ENCODE measurements at places on chromosomes 16 and 17.

GRCh38 chr16:24800586-24800985 is 45.2 kb upstream of the SLC5A11 start:
- no peak for DNase-seq

DNA sequence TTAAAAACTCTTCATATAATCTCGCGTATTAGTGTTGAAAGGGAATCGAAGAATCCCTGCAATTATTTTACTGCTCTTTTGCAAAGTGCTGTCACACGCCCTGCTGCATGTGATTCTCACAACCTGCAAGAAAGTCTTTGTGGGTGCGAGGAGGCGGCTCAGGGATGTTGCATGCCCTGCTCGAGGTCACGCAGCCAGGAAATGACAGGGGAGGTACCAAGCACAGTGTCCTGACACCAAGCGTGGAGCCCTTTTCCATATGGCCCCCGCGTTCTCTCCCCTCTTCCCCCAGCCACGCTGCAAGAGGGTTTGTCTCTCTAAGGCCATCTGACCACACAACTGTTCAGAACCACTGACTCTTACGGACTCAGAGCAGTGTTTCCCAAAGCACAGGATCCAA is 37.6 kb downstream of the OR3A1 start:
- no peak for DNase-seq

GRCh38 chr17:61955619-61956018 is 27.8 kb upstream of the INTS2 start:
- DNase-seq = no peak

DNA sequence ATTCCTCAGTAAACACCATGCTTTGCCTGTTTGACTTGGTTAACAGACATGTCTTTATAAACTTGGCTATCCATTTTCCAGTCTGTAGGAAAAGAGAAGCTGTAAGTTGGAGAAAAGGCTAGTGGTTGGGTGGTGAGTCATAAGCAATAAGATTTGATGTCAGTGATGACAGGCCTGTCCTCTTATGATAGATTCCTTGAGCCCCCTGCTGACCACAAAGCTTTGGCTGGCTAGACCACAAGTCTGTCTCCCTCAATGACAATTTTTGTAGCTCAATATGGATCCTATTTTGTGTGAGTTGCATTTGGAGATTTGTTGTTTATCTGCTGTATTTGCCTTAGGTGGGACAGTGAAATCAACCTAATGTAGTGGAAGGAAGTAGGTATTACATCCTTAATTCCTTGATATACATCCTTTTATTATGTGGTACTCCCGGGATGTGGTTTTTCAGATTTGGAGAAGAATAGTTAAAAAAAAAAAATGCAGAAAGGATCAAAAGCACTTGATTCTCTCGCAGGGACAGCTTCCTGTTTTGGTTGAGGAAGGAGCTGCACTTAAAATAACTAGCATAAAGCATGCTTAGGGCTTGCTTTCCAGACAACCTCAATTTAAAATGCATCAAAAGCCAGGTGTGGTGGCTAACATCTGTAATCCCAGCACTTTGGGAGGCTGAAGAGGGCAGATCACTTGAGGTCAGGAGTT is 67.4 kb downstream of the SIAH1 start:
- peak; percentile 88 for DNase-seq

DNA sequence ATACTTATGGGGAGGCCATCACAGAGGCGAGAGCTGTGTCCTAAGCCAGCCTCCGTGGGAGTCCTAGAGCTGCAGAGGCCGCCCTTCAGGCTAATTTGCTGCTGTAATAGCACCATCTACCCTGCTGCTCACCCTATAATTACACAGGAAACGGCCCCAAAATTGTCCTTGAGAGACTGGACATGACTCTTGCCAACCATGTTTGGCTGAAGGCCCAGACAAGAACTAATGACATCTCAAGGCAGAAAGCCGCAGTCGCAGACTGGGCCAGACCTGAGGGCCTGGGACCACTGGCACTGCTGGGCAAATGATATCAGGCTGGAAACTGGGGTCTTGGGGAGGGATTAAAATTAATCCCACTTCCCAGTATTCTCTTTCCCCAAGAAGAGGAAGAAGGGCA is 24.1 kb downstream of the PSMD7 start:
- no peak for DNase-seq

- DNase-seq = no peak
These were observed 26.8 kb downstream of the RNF157 start for GRCh38 chr17:76213491-76213890.

GRCh38 chr17:48869821-48870318 is 22.7 kb upstream of the ATP5MC1 start:
- no peak for DNase-seq

DNA sequence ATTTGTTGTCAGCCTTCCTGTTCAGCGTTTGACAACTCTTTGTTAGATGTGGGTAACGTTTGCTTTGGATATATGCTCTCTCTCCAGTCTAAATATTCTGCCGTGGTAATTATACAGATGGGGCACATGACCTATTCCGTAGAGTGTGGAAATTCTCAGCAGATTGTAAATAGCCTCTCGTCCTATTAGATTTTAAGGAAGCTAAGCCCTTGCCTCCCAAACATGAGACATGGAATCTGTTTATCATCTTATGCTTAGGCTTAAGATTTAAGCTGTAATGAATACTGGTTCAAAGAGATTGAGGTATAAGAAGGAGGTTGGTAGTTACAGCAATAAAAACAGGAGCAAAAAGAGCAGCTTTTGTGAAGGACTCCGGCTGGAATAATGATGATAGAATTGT is 87.4 kb downstream of the RBFOX1 start:
- DNase-seq = no peak

DNA sequence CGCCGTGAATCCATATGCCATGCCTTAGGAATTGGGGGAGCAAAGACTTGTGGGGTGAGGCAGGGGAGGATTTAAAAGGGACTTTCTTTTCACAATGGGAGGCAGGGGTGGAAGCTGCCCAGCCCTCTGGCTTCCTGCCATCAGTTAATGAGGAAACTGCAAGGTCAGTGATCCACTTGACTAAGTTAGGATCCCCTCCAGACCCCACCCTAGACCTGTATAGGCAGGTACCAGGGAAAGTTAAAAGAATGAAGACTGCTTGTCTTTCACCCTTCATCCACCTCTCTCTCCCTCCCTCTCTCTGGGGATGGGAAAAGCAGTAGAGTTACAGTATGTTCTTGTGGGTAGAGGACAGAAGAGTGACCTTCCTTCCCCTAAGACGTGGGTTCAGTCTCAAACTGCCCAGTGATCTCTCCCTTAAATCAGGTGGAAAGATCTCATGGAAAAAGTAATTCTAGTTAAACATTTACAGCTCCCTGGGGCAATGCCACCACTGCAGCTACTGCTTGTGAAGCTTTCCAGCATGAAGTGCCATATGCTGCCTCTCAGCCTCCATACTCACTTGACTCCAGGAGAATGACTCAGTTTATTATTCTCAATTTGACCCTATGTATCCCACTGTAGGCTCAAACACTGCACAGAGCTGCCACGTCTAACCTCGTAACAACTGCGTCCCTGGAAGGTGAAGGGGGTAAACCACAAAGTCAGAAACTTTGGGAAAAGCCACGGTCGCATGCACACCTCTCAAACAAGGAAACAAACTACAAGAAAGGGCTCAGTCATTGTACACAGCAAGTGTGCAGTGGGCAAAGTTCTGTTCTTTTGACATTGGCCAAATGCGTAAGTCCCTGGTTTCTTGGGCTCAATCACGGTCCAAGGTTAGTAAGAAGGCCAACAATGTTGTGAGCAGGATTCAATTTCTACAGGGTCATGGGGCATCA is 1.2 kb downstream of the COA3 start:
- no peak for DNase-seq

DNA sequence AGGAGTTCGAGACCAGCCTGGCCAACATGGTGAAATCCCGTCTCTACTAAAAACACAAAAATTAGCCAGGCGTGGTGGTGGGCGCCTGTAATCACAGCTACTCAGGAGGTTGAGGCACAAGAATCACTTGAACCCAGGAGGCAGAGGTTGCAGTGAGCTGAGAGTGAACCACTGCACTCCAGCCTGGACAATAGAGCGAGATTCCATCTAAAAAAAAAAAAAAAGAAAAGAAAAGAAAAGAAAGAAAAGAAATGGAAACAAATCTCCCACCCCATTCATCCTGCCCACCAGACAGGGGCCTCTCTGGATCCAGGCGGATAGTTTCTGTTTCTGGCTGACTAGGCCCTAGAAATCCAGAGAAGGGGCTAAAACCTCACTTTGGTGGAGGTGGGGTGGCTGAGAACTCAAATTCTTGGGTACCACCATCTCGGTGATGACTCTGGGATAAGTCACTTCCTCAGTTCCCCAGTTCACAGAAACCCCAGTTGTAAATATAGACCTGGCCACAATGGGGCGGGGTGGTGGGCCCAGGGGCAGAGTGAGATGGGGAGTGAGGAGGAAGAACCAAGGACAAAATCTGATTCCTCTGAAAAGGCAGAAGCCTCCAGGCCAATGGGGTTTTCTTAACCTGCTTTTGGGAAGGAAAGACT is 22.2 kb downstream of the SOCS1 start:
- DNase-seq = no peak

- no peak for DNase-seq
These were observed 161.4 kb upstream of the C16orf82 start for GRCh38 chr16:26905336-26905735.

DNA sequence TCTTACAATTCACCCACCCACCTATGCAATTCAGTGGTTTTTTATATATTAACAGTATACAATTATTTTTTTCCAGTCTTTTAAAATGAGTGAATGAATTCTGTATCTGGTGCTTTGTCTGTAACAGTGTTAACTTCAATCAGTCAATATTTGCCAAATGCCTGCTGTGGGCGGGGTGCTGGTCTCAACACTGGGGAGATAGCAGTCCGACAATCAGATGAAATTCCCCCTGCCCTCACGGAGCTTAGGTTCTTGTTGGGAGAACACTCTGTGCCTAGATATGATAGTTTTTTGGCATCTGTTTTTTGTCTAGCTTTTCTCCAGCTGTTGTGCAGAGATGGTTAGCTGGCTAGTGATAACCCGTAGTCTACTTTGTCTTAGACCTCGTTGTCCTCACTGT is 201.1 kb downstream of the SNX29 start:
- DNase-seq = no peak

- DNase-seq = peak; percentile 24
These were observed 74.6 kb downstream of the CMC2 start for GRCh38 chr16:80931801-80932707.

Data from fibroblast of skin of left biceps (primary cell).